ENCODE measurements at places on chromosomes 3 and 15. TPM values are rescaled to one million over a fixed set of nuclear protein-coding genes. Genes with fewer than 3 reads are reported as not detected.

DNA sequence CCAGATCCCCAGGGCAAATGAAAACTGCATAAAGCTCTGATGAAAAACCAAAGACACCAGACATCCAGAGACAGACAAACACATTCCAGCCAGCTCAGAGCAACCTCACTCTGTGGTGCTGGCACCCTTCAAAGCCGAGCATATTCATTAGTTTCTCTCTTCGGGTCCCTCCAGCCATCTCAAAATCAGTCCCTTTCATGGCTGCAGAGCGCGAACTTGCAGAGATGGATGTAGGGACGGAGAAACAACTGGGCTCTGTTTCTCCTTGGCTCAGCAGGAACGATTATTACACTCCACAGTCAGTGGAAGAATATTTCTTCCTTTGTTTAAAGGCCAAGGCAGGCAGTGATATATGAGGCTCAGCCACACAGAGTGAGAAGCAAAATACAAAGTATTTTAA lies 50.4 kb upstream of the SYN2 start:
- DNase-seq: no peak

CYP11A1 gene
- 3.0 TPM for total RNA-seq

- peak; percentile 81 for DNase-seq
Observed at GRCh38 chr3:134364061-134364935, 9.9 kb downstream of the AMOTL2 start.

DNA sequence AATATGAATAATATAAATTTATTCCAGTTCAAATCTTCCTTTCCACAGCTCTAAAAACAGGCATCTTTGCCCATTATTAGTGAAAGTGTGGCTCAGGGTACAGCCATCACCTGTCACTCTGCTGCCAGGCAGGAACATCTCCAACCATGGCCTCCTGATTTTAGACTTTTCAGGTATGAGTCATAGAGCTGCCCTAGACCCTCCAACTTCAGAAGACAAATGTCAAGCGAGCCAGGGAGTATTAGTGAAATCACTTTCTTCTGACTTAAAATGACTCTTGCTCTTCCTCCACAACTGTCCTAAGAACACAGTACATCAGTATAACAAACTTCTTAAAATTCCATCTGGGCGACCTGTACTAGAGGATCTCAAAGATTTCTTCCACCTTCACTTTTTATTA lies 78.1 kb upstream of the AKAP13 start:
- no peak for DNase-seq

GRCh38 chr3:197847866-197848401 lies 56.9 kb downstream of the LRCH3 start:
- no peak for DNase-seq

GRCh38 chr15:57692709-57693108 lies 13.8 kb upstream of the POLR2M start:
- no peak for DNase-seq

DNA sequence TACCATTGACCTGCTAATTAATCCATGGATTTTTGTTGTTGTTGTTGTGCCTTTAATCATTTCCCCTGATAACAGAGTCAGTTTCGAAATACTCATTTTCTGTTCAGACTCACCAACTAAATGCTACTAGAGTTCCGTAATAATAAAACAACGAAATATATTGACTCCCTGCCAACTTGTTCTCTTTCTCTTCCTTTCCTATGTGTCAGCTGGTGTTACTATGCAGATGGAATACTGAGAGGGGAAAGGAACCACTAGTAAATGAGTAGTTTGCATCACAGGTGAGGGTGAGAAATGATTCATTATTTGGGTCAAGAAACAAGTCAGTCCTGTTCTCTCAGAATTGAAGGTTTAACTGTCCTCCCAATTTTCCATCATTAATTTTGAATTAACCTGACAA lies 1027.3 kb downstream of the TUSC7 start:
- no peak for DNase-seq

DNA sequence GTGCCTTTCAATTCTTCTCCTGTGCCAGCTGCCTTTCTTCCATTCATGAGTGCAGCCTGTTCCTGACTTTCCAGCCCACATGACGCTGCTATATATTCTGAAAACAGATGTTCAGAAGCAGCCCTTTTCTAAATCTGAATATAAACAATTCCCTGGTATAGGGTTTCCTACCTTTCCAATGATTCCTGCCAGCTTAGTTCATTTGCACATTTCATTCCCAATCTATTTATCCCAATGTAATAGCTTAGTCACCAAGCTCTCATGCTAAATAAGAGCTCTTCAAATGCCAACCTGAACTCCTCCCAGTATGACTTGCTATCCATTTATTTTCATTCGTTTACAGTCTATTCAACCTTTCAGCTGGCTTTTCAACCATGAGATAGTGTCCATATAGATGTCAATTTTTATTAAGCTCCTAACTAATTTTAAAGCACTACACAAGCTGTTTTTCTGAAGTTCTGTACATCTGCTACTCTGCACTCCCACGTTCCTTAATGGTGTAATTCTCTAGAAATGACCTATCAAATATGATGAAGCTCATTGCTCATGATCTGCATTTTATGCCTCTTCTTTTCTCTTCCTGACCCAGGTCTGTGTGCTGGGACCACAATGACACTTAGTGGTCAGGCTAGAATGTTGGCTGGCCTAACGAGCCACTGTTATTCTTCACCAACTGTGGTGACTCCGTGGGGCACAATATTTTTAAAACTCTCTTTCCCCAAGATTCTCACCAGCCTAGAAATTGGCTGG lies 605.0 kb upstream of the TBL1XR1 start:
- DNase-seq: no peak

DNA sequence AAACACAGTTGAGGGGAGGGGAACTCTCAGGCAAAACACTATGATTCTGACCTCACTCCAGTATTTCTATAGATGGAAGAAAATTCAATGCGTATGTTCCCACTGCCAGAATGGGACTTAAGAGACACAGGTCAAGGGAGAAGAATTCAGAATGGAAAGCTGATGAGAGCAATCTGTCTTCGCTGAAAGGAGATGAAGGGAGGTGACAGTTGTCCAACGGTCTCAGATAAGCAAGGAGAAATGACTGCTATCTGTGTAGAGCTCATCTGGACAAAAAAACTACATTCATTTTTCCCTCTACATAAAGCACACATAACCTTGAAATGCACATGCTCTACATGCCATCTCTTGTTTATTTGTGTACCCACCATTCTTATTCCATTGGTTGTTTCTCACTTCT lies 405.1 kb downstream of the LSAMP start:
- no peak for DNase-seq
